ENCODE measurements at places on chromosomes 6 and 20.

GRCh38 chr6:31125586-31126363 is 5.5 kb upstream of the CDSN start:
- no peak for DNase-seq

DNA sequence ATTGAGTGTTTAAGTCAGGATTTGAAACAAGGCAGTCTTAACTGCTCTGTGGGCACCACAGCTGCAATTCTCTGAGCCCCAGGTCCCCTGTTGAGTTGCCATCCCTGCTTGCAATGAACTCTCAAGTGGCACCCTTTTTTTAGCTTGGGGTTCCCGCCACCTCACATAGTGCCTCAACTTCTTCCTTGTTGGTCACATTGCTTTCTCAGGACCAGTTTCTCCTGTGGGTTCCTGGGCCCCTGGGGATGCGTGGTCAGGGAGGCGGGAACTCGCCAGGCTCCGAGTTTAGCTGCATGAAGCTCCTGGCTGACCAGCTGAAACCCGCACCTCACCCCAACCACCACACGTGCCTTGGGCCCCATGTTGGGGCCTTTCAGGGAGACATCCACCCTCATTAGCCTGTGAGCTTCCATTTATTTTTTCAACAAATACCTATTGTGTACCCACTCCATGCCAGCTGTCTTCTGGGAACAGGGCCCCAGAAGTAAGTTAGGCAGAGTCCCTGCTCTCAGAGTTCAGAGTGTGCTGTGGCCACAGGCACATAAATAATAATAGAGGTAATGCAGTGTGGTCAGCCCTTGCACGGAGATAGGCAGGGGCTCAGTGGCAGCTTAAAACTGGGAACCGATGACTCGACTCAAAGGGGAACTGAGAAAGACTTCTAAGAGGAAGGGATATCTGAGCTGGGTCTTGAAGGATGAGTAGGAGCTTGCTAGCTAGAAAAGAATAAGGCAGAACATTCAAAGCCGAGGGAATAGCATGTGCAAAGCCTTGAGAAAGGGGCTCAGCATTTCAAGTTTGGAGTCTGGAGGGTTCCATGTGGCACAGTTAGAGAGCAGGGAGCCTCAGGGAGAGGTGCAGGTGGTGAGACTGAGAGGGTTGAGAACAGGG is 33.9 kb upstream of the FAM83D start:
- no peak for DNase-seq

- DNase-seq: peak; percentile 91
These were observed at the start of gene PEX6 for GRCh38 chr6:42978839-42979522. Gene PEX6 (minus strand): TSS chr6:42979181. CDS start chr6:42979150, 31 bp downstream.

GRCh38 chr6:35967076-35967774 is 46.3 kb upstream of the SRPK1 start:
- no peak for DNase-seq

GRCh38 chr6:43604174-43604573 is 24.9 kb downstream of the GTPBP2 start:
- DNase-seq: no peak

DNA sequence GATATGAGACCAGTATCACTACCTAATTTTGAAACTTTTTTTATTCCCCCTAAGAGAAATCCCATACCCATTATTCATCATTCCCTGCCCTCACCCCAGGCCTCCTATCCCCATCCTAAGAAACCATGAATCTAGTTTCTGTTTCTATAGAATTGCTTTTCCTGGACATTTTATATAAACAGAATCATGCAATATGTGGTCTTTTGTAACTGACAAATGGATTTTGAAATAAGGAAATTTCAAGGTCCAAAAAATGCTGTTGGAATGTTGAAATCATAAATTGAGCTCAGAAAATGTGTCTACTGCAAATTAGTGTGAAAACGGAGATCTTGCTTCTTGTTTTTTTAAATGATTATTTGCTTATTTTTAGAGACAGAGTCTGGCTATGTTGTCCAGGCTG is 25.1 kb downstream of the RNF217 start:
- DNase-seq: no peak

- no peak for DNase-seq
These were observed 25.5 kb downstream of the FASTKD5 start for GRCh38 chr20:3134151-3134550.

DNA sequence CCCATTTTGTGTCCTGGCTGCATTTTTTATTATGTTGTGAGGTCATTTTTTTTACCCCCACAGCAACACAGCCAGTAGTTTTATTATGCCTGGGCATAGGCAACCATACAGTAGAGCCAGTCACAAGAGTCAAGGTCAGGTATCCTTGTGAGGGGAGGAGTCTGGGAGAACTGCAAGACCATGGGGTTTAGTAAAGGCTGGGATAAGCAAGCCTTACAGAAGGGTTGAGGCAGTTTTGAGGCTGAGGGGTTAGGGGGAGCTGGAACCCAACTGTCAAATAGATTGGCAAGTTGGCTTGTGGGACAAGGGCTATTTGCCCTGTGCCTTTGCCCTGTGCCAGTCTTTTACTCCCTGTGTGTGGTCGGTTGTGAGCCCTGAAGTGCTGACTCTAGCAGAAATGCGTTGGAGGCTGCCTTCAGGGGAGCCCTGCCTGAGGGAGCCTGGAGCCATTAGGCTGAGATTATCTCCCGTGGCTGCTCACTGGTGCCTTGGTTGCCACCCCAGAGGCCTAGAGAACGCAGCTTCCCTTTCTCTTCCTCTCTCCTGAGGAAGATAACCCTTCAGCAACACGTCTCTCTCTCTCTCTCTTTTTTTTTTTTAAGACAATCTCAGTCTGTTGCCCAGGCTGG is 31.1 kb downstream of the RALY start:
- DNase-seq: peak; percentile 41

- no peak for DNase-seq
These were observed 572 bp downstream of the SLC2A4RG start for GRCh38 chr20:63740070-63740626.

DNA sequence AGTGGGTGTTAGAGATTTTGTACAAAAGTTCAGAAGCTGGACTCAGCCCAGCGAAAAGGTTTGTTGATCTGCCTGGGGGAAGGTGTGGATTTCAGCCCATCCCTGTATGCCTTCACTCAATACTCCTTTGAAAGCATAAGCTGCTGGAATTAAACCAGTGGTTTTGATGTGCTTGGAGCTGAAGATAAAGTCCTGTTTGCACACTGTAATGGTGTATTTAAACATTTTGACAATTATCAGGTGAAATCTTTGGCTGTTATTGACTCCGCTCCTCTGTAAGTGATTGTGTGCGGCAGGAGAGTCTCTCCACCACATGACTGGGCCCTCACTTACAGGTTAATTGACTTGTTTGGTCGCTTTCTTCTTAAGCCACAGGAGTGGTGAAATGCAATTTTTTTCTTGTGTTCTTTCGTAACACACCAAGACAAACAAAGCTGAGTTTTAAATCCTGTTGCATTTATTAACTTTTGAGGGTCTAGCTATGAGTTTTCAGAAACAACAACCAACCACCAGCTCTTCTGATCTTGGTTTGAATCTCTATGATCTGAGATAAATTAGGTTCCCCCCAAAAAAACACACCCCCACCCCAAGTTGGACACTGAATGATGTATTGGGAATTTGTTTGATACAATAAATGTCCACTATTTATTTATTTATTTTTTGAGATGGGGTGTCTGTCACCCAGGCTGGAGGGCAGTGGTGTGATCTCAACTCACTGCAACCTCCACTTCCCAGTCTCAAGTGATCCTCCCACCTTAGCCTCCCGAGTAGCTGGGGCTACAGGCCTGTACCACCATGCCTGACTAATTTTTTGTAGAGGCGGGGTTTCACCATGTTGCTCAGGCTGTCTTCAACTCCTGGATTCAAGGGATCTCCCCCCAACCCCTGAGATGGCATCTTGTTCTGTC is 46.3 kb upstream of the NCOA3 start:
- no peak for DNase-seq

DNA sequence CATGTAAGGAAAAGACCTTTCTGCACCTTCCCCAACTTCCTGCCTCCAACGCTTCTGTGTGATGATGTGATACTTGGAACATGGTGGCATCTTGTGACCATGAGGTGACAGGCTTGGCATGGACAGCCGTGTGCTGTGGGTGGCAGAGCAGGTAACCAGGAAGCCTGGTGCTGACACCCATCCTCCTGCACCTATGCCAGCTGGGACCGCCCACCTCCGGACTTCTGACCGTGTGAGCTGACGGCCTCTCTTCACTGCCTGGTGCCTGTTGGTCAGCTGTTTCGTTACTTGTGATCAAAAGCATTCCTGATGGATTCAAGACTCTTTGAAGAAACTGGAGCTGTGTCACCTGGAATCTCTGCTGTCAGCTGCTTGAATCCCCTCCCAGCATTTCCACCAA is 70.3 kb downstream of the TMEM242 start:
- DNase-seq: no peak

DNA sequence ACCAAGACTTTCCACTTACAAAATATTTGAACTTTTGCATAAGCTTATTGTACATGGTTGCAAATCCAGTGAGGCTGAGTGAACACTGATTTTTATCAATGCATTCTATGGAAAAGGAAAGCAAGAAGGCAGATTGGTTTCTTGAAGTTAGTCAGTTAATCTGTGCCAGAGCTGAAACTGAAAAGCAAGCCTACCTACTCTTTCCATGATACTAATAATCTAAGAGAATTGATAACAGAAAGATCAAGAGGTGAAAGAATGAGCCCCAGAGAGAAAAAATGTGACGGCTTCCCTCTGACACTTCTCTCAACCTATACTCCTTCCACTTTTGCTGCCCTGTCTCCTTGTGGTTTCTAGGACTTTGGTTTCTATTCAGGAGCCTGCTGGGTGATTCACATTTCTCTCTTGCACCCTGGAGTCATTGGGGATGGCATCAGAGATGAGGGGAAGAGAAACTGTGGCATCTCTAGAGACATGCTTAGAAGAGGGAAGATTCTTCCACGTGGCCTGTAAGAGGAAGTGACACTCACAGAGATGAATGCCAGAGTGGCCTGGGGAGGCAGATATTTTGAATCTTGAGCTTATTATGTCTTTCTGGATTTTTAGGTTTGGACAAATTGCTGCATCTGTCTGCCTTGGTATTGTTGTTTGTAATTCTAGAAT is 158.6 kb upstream of the RIMS1 start:
- DNase-seq: no peak

GRCh38 chr6:32045811-32046449 is 7.7 kb downstream of the CYP21A2 start:
- no peak for DNase-seq

GRCh38 chr20:16760431-16761304 is 12.5 kb downstream of the OTOR start:
- DNase-seq: no peak

DNA sequence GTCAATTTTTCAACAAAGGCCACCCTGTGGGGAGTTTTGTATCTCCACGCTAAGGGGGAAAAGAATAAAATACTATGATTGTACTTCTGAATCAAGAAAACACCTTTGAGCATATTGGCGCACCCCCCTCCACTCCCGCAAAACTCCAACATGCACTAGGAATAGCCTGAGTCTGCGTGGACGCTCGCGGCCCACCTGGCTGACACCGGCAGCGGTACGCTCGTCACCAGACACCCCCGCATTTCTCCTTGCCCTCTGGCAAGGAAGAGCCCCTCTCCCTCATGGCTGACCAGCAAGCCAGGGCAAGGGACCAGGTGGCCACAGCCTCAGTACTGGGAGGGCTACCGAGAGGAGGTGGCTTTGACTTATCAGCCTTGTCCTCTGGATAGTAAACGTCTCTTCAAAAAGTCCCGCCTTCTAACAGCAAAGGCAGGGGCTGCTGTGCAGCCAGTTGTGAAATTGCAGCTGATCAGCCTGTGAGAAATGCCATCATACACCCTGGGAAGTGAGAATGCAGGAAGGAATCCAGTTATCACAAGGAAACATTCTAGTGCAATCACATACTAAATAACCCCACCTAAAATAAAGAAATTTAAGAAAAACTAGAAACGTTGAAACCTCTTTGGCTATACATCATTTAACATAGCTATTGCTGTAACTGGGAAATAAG is 84.2 kb downstream of the HUS1B start:
- DNase-seq: no peak

DNA sequence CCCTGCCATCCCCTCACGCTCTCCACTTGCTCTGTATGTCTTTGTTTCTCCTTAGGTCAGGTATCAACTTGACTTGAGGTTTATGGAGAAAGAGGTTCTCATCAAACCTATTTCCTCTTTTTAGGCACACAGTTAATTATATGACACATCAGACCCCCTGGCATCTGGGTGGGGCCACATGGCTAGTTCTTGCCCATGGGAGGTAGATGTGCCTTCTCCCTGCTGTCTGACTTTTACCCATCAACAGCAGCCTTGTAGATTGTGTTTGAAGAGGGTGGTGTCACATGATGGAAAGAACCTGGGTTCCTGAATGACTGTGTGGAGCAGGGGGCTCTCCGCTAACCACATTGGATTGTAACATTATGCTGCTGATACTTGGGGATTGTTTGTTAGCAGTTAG is 7.2 kb upstream of the UQCC2 start:
- DNase-seq: no peak

- DNase-seq: no peak
These were observed 154.6 kb downstream of the CDKAL1 start for GRCh38 chr6:20688710-20689500.

- no peak for DNase-seq
These were observed 45.4 kb downstream of the PRND start for GRCh38 chr20:4767084-4767483.

DNA sequence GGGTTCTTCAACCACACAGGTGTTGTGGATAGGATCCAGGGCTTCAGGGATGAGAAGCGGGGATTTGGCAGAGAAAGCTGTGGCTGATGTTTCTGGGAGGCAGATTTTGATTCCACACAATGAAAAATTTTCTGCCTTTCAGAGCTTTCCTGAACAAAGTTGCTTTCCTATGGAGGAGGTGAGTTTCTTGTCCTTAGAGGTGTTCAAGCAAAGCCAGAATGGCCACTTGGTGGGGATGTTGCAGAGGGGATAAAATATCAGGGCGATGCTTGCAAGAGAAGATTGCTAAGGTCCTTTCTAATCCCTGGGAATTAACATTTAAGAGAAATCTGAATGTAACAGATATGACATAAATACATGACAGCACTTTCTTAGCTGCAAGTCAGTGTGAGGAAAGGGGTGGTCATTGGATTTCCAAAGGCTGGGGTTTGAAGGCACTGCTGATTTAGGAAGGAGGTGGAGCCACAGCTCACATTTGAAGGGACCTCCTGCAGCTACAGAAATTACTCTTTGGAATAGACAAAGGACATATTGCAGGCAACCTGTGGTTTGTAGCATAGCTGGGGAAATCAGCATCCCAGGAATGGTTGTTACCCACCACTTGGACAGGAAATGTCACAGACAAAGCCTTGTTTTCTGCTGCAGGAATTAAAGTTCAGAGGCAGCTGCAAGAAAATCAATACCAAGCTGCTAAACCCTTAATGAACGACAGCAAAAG is 271.1 kb upstream of the CHD6 start:
- DNase-seq: peak; percentile 22

GRCh38 chr20:53408691-53409446 is 184.8 kb downstream of the ZNF217 start:
- DNase-seq: no peak

GRCh38 chr20:50866036-50866685 is 65.1 kb downstream of the ADNP start:
- no peak for DNase-seq

DNA sequence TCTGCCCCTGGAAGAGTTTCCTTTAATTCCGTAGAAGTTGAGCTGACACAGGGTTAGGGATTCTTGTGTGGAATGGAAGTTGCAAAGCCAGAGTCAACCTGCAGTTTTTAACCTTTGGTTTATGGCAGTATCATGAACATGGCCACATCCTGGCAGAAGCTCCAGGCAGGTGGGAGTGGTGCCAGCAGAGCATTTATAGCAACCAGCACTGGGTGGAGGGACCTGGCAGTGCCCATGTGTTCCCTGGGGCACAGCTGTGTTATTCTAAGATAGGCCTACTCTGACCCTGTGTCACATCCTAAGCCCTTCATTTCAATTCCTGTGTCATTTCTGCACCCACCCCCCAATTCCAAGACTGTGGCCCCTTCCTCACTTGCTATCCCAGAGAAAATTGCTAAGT is 26.1 kb upstream of the ZNF831 start:
- no peak for DNase-seq
